ENCODE measurements at places on chromosomes 3 and 15. TPM values are rescaled to one million over a fixed set of nuclear protein-coding genes. Genes with fewer than 3 reads are reported as not detected.

Gene ADAMTS17
- 0.27 TPM for total RNA-seq

Gene ACAA1
- 69.4 TPM for total RNA-seq

Gene MESP1
- total RNA-seq, result not detected

Gene EID1
- 165 TPM for total RNA-seq

Gene DAZL
- total RNA-seq, result not detected

Gene TUBGCP4
- total RNA-seq, result 10.3 TPM

Measured in astrocyte (in vitro differentiated cells and primary cell).